Osteoblast (primary cell): ENCODE measurements at places on chromosomes 5 and 9. TPM values are rescaled to one million over a fixed set of nuclear protein-coding genes. Genes with fewer than 3 reads are reported as not detected.
A peak's percentile ranks its signal among the peaks of the same experiment; 100 is the strongest.

PLPPR1 gene
- total RNA-seq = not detected in 2 replicates

EPB41L4B gene
- 2.1 and 2.2 TPM in 2 replicates for total RNA-seq

SLC45A2 gene
- 0.36 and 0.59 TPM in 2 replicates for total RNA-seq

CCL21 gene
- total RNA-seq = not detected in 2 replicates

SET gene
- 365 and 397 TPM in 2 replicates for total RNA-seq

GRCh38 chr5:1505506-1506241, 18.1 kb downstream of the LPCAT1 start:
- no peaks in the 10 kb centered on the region for H3K27me3 ChIP-seq
- no peaks in the 10 kb centered on the region for H3K36me3 ChIP-seq
- no peak overlapping the region for H3K4me3 ChIP-seq
- H3K27ac ChIP-seq = no peak overlapping the region

DNA sequence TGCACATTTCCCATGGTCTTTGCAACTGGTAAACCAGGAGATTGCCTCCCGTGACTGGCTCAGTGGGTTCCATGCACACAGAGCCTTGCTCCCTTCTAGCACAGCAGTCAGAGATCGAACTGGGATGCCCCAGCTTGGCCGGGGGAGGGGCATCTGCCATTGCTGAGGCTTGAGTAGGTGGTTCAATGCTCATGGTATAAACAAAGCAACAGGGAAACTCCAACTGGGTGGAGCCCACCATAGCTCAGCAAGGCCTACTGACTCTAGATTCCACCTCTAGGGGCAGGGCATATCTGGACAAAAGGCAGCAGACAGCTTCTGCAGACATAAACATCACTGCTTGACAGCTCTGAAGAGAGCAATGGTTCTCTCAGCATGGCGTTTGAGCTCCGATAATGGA, 67.0 kb upstream of the PPP1R2B start:
- H3K4me3 ChIP-seq = no peak overlapping the region
- no peak overlapping the region for H3K27ac ChIP-seq
- no peak for DNase-seq
- no peaks in the 10 kb centered on the region for H3K27me3 ChIP-seq

DNA sequence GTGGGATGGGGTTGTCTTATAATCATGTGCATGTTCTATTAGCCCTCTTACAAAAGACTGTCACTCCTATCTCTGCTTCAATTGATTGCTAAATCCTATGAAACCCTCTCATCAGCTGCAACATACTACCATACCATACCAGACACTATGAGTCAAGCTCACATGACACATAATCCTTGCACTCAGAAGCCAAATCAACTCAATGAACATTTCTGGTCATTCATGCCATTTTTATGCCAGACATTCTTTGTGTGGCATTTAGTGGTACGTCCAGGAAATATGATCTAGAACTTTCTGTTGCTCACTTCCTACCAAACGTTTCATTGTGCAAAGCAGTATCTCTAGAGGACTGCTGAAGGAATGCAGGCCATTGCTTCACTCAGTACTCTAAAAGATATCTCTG, 159.2 kb upstream of the GNA14 start:
- peak overlapping the region; percentile 74 for H3K27ac ChIP-seq
- H3K27me3 ChIP-seq = no peaks in the 10 kb centered on the region
- no peak overlapping the region for H3K4me3 ChIP-seq
- peaks cover 16% of the 10 kb centered on the region for H3K4me1 ChIP-seq

DNA sequence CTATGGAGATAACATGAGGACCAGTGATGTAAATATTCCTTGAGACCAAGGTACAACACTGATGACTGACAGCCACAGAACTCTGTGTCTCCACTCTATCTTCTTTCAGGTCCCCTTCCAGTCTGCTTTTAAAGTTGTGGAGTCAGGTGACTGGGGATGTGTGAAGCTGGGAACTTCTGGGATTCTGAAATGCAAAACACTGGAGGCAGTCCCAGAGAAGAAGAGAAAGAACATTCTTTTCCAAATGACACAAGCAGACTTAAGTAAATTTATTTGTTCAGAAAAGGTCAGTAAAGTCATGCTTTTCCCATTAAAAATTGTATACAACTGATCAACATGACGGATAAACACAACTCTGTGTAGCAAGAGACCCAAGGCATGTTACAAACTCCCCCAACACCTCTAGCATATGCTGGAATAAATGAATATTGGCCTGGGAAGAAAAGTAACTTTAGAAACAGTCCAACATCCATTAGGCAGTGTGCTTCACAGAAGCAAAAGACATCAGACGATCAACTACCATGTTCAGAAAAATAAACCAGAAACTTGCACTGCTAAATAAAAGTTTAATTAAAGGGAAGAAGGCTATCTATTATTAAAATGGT, 92.4 kb upstream of the IFNK start:
- H3K4me3 ChIP-seq = no peak overlapping the region
- no peak for DNase-seq
- no peak overlapping the region for H3K27ac ChIP-seq
- no peaks in the 10 kb centered on the region for H3K4me1 ChIP-seq

- no peaks in the 10 kb centered on the region for H3K27me3 ChIP-seq
- no peak overlapping the region for H3K4me3 ChIP-seq
- DNase-seq = no peak
Measured at GRCh38 chr9:94128580-94128979, 44.3 kb downstream of the PTPDC1 start.

DNA sequence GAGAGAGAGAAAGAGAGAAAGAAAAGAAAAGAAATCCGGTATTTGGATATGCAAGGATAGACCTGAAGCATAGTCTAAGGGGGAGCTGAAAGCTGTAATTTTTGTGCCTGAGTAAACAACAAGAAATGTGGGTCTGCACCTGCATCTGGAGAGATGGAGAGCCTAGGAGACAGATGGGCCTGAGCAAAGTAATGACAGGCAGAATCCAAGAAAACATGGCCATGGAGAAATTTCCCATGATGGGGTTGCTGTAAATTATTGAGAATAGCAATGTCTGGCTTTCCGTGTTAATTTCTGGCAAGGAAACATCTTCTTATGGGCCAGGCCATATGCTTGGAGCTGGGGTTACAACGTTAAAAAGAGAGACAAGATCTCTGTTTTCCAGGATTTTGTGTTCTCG, 40.2 kb downstream of the YIPF5 start:
- H3K27ac ChIP-seq = no peak overlapping the region
- H3K27me3 ChIP-seq = no peaks in the 10 kb centered on the region
- H3K4me3 ChIP-seq = no peak overlapping the region
- DNase-seq = no peak
- no peaks in the 10 kb centered on the region for H3K36me3 ChIP-seq
- peaks cover 9% of the 10 kb centered on the region for H3K4me1 ChIP-seq

DNA sequence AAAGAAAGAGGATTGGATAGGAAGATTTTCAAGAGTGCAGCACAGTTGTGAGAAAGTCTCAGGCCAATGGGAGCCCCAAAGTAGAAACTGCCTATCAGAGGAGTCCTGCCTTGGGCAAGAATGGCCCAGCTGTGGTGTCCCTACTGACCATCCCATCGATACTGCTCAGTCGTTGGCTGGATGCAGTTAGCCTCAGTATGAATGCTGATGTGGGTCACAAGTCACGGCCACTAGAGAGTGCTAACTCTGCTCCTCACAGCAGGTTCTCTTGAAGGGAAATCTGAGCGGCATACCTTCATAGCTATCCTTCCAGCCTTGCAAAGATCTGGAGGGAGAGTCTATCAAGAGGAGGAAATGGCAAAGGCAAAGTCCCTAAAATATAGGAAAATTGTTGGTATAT, 11.6 kb upstream of the CETN3 start:
- no peak overlapping the region for H3K4me3 ChIP-seq
- H3K27ac ChIP-seq = no peak overlapping the region
- DNase-seq = no peak

GRCh38 chr5:169545762-169546161, 37.8 kb upstream of the SPDL1 start:
- H3K4me1 ChIP-seq = peaks cover 18% of the 10 kb centered on the region
- DNase-seq = peak; percentile 59
- no peak overlapping the region for H3K27ac ChIP-seq
- H3K27me3 ChIP-seq = no peaks in the 10 kb centered on the region
- H3K36me3 ChIP-seq = no peaks in the 10 kb centered on the region

DNA sequence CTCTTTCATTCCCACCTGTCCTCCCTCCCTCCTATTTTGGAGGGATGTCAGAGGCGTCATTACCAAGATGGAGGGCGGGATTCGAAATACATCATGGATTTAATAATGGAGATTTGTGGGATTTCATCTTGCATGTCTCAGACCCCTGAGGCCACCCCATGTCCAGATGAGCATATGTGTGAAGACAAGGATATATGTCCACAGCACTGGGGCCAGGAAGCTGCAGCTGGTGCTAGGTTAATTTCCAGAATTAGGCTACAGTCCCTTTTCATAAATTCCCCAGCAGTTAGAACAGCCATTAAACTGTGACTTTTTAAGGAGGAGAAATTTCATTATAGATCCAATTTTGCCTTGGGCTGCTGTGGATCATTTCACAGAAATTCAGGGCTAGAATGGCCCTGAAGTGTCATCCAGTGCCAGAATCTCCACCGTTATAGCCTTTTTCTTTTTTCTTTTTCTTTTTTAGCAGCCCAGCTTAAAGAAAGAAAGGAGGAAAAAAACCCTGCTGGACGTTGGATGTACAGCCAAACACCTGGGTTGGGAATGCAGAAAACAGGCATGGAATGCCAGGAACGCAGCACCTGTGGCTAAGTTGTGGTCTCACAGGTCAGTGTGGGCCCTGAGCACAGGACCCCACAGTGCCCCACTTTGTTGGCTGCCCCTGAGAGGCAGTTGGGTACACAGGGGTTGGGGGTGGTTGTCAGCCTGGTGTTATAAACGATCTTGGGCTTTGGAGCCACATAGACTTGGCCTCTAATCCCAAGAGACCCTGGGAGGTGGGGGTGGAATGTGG, 50.2 kb upstream of the CXCL14 start:
- no peaks in the 10 kb centered on the region for H3K36me3 ChIP-seq
- no peak overlapping the region for H3K4me3 ChIP-seq
- H3K27me3 ChIP-seq = no peaks in the 10 kb centered on the region
- H3K27ac ChIP-seq = no peak overlapping the region
- no peaks in the 10 kb centered on the region for H3K4me1 ChIP-seq
